ENCODE measurements at places on chromosomes 2 and 18. TPM values are rescaled to one million over a fixed set of nuclear protein-coding genes. Genes with fewer than 3 reads are reported as not detected.

SPP2 gene
- total RNA-seq = not detected

SEPTIN10 gene
- 90.2 TPM for total RNA-seq

SLC8A1 gene
- 4.3 TPM for total RNA-seq

RAX gene
- not detected for total RNA-seq

PROC gene
- 2.5 TPM for total RNA-seq

TGFA gene
- 3.1 TPM for total RNA-seq

IL1RN gene
- 5.1 TPM for total RNA-seq

GNLY gene
- not detected for total RNA-seq

CCBE1 gene
- 0.11 TPM for total RNA-seq

RBM44 gene
- total RNA-seq = 0.22 TPM

COL3A1 gene
- 6,874 TPM for total RNA-seq

FSHR gene
- 0.39 TPM for total RNA-seq

EML6 gene
- 0.79 TPM for total RNA-seq

ERBB4 gene
- not detected for total RNA-seq

ACYP2 gene
- total RNA-seq = 10.8 TPM

MIB1 gene
- total RNA-seq = 53.7 TPM

CRIM1 gene
- 276 TPM for total RNA-seq

TDRD15 gene
- total RNA-seq = not detected

GREB1 gene
- total RNA-seq = under 0.01 TPM

CABYR gene
- total RNA-seq = 3.5 TPM

GRP gene
- total RNA-seq = not detected

CTAGE1 gene
- 0.22 TPM for total RNA-seq

NEU2 gene
- not detected for total RNA-seq

ANKRD36C gene
- 58.9 TPM for total RNA-seq

MPP4 gene
- total RNA-seq = not detected

STAT4 gene
- 12.3 TPM for total RNA-seq

IL1B gene
- 0.11 TPM for total RNA-seq

ASB18 gene
- not detected for total RNA-seq

TCF7L1 gene
- 0.33 TPM for total RNA-seq

ZNF512 gene
- 19.5 TPM for total RNA-seq

ASAP2 gene
- total RNA-seq = 195 TPM

EFEMP1 gene
- 337 TPM for total RNA-seq

GALNT14 gene
- not detected for total RNA-seq

IRS1 gene
- total RNA-seq = 24.7 TPM

TSPYL6 gene
- total RNA-seq = not detected

MYO3B gene
- total RNA-seq = 4.1 TPM

CETN1 gene
- total RNA-seq = not detected

CYP27A1 gene
- total RNA-seq = 1.1 TPM

All from placental epithelial cell (primary cell).